ENCODE measurements at places on chromosomes 4 and X.

GRCh38 chr4:39526765-39527295 lies 409 bp downstream of the UGDH start:
- no peak for DNase-seq

- no peak for DNase-seq
These were observed 246.6 kb downstream of the OPHN1 start for GRCh38 chrX:68186552-68187262.

DNA sequence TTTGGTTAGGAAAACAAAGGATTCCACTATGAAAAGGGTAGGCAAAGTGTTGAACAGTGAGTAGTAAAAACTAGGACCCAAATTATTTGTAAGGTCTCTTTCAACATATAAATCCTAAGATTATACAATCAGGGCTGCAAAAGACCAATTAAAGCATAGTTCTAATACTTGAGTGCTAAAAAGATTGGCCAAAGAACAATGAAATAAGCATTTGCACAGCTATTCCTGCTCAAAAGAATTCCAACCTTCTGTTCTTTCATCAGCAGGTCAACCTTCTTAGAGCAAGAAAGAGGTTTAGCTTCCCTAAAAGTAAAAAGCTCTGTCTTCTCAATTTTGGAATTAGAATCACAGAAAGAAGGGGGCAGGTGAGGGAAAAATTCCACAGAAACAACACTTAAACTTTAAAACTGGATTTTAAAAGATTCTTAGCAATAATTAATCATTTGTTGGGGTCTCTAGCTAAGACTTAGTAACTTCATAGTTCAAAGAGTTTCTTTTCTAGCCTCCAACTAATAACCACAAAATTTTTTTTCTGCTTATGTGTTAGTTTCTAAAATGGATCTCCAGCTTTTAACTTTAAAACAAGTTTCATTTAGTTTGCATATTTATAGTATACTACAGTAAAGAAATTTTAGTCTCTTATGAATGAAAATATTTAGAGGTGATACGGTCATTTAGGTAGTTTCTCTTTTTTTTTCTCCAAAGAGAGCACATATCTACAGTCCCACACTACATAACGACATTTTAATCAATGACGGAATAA lies 16.3 kb downstream of the TSPAN5 start:
- DNase-seq, result no peak

- no peak for DNase-seq
These were observed 1.1 kb upstream of the NXT2 start for GRCh38 chrX:109535578-109535977.

- no peak for DNase-seq
These were observed 1.1 kb upstream of the PHOX2B start for GRCh38 chr4:41749631-41750039.

DNA sequence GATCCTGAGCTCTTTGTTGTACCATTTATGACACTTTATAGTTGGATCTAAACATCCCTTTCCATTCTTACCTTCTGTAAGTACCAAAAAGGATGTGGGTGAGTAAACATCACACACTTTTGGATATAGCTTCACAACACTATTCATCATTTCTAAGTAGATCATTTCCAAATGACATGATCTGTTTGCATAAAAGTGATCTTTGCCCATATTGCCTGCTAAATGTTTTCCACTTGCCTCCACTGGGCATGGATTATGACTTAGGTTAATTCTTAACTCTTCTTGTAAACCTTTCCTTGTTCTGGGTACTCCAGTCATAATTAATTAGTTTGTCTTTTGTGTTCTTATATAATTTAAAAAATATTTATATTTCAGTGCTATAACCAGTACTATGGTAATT lies 244.9 kb upstream of the AGA start:
- no peak for DNase-seq

- no peak for DNase-seq
These were observed 11.0 kb downstream of the TRMT10A start for GRCh38 chr4:99552872-99553271.

- DNase-seq, result no peak
These were observed 184.0 kb upstream of the ZFP42 start for GRCh38 chr4:187811591-187811990.

GRCh38 chr4:54063737-54064316 lies 578 bp downstream of the CHIC2 start:
- DNase-seq, result no peak

Measured in smooth muscle cell of the brain vasculature (primary cell).